ENCODE measurements at places on chromosomes 4 and X.
A peak's percentile ranks its signal among the peaks of the same experiment; 100 is the strongest.

GRCh38 chrX:57289089-57289488 lies 2.6 kb downstream of the FAAH2 start:
- DNase-seq = no peak

DNA sequence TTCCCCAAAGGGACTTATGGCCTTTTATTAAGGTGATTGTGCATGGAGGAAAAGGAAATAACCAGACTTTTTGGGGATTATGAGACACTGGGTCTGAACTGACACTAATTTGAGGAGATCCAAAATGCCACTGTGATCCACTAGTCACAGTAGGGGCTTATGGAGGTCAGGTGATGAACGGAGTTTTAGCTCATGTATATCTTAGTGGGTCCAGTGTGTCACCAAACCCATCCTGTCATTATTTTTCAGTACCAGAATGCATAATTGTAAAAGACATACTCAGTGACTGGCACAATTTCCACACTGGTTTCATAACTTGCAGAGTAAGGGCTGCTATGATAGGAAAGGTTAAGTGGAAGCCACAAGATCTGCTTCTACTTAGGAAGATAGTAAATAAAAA lies 131.3 kb downstream of the RTL3 start:
- DNase-seq = no peak

GRCh38 chr4:135365065-135365464 lies 1163.5 kb upstream of the PABPC4L start:
- DNase-seq = no peak

GRCh38 chr4:83947830-83948193 lies 411.9 kb downstream of the GPAT3 start:
- no peak for DNase-seq

DNA sequence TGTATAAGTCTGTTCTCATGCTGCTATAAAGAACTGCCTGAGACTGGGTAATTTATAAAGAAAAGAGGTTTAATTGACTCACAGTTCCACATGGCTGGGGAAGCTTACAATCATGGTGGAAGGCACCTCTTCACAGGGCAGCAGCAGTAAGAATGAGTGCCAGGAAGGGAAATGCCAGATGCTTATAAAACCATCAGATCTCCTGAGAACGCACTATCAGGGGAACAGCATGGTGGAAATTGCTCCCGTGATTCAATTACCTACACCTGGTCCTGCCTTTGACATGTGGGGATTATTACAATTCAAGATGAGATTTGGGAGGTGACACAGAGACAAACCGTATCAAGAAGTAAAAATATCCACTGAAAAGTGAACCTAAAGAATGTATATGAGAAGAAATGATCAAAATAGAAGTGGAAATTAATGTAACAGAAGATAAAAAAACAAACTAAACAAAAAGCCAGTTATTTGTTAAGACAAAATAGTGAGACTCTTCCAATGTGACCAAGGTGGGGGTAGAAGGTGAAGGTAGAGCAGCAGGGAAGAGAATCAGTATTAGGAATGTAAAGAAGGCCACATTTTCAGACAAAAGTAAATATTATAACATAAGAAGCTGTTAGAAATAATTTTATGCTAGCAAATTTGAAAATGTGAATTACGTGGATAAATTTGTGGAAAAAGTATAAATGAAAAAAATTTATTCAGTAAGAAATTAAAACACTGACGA lies 372.9 kb downstream of the NKX6-1 start:
- no peak for DNase-seq

DNA sequence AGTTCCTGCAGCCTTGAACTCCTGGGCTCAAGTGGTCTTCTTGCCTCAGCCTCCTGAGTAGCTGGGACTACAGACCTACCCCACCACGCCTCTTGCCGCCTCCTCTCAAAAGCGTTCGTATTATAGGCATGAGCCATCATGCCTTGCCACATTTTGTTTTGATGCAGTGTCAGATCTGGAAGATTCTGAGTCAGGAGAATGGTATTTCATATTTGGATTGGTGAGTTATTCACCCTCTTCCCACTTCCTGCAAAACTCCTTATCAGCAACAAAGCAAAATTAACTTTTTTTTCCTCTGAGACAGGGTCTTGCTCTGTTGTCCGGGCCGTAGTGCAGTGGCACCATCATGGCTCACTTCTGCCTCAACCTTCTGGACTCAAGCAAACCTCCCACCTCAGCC lies 29.6 kb downstream of the REST start:
- no peak for DNase-seq

DNA sequence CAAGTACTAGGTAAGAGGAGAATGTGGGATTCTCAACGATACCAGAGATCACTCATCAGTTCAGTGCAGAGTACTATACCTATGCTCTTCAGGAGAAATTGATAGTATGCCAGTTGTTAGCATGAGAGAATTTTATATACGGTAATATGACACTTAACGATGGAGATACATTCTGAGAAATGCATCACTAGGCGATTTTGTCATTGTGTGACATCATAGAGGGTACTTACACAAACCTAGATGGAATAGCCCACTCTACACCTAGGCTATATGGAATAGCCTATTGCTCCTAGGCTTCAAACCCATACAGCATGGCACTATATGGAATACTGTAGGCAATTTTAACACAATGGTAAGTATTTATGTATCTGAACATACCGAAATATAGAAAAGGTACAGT lies 140.2 kb downstream of the SLIT2 start:
- no peak for DNase-seq

DNA sequence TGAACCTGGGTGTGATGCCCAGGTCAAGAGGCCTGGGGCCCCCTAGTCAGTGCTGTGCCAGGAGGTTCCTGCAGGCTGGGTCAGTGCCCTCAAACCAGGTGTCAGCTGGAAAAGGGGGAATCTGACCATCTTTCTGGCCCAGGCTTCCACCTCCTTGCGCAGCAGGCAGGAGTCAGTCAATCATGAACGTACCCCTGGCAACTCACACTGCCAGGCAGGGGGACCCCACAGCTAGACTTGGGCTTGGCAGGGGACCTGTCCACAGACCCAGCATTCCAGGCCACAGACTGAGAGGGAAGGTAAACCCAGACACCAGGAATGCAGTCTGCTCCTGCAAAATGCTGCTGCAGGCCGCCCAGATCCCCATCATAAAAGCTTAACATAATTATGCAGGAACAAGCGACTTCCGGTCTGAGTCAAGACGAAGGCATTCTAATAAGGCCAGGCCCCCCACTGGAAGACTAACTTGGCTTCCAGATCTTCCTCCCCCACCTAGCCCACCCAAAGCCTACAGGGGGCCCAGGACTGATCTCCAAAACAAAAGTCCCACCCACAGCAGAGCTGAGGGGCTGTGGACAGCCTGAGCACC lies 156.3 kb downstream of the BCOR start:
- no peak for DNase-seq

DNA sequence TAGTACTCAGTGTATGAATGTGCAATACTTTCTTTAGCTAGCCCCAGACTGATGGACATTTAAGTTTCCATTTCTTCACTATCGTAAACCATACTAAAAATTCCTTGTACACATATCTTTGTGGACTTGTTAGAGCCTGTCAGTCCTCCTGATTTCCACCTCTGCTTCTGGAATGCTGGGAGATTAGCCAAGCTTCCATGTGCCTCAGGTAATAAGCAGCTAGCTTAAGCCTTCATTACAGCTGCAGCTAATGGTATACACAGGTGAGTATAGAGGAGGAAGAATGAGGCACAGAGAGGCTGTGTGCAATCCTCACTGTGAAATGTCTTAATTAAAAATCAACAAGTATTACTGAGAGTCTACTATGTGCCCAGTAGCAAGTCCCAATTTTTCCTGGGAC lies 9.8 kb downstream of the SMIM9 start:
- no peak for DNase-seq

DNA sequence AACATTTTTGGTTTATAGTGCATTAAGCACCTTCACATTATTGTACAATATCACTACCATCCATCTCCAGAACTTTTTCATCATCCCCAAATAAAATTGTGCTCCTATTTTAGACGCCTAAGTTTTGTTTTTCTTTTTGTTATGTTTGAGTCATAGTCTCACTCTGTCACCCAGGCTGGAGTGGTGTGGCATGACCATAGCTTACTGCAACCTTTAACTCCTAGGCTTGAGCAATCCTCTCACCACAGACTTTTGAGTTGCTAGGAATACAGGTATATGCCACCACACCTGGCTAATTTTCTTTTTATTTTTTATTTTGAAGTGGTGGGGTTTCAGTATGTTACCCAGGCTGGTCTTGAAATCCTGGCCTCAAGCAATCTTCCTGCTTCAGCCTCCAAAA lies 33.9 kb downstream of the PRSS12 start:
- DNase-seq = no peak

- DNase-seq = no peak
Observed at GRCh38 chr4:54098375-54098774, 1.6 kb upstream of the GSX2 start.

DNA sequence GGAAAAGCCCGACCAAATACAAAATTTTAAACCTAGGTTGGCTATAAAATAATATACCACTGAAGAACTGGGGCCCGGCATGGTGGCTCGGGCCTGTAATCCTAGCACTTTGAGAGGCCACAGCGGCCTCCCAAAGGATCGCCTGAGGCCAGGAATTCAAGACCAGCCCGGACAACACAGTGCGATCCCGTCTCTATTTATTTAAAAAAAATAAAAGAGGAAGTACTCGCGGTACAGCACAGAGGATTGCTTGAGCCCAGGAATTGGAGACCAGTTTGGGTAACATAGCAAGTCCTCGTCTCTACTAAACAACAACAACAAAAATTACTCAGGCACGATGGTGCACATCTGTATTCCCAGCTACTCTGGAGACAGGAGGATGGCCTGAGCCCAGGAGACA lies 44.8 kb upstream of the CDKN2AIP start:
- DNase-seq = peak; percentile 15

GRCh38 chr4:40897557-40898203 lies 147.9 kb downstream of the NSUN7 start:
- peak; percentile 78 for DNase-seq

DNA sequence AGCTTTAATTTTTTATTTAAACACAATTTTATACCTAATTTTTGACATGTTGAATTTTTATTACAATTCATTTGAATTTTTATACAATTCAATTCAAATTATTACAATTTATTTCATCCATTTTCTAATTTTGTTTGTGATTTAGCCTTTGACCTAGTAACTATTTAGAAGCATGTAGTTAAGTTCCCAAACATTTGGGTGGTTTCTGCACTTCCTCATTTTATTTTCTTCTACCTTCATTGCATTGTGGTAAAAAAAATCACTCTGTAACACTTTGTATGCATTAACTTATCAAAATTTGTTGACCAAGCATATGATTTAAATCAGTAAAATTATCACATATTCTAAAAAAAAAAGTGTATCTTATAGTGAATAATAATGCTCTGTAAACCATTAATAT lies 928.9 kb downstream of the ARAP2 start:
- no peak for DNase-seq

- DNase-seq = no peak
Observed at GRCh38 chr4:16360694-16361262, 134.5 kb upstream of the TAPT1 start.

- DNase-seq = no peak
Observed at GRCh38 chr4:92825256-92825655, 521.5 kb downstream of the GRID2 start.

DNA sequence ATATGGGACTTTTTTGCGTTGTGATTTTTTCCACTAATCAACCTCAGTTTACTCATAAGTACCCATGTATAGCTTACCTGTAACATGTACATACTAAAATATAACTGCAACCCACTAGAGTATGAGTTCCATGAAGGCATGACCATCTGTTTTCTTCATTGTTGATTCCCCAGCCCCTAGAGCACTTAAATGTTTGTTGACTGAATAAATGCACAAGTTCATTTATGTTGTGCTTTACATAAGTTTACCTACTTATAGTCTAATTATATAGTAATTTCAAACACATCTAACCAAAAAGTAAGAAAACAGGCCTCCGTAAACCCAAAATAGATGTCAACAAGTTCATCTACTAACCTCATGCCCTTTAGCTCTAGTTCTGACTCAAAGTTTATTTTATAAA lies 34.7 kb downstream of the DCHS2 start:
- no peak for DNase-seq

DNA sequence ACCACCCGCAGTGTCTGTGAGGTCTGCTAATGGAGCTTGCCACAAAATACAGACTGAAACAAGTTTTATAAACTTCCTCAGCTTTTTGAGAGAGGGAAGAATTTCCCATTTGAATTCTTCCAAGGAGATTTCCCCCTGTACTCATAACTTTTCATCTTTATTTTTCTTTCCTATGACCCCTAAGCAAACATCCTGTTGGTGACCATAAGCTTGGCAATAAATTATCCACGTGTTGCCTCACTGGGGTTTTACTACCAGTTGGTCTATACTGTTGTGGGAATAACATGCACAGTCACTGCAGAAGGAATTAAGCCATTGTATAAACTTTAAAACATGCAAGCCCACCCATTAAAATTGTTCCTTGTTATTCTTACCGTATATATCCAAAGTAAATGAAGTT lies 86.2 kb downstream of the SLC39A8 start:
- DNase-seq = no peak

DNA sequence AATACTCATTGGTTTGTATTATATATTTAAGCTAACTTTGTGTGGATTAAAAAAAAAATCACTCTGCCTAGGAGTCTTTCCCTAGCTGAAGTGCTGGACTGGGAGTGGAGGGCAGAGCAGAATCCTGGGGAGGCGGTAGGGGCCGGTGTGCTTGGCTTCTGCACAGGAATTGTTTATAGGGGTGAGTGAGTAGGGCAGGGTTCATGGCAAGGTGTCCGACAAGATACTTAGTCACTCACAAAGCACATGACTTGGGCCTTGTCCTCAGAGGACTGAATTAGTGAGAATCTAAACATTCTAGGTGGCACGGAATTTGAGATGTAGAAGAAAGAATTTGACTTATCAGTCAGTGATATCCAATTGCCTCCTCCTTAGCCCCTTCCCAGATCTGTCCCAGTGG lies 32.2 kb downstream of the FNIP2 start:
- DNase-seq = no peak

- DNase-seq = peak; percentile 40
Observed at GRCh38 chr4:89422441-89422990, 114.9 kb upstream of the GPRIN3 start.

DNA sequence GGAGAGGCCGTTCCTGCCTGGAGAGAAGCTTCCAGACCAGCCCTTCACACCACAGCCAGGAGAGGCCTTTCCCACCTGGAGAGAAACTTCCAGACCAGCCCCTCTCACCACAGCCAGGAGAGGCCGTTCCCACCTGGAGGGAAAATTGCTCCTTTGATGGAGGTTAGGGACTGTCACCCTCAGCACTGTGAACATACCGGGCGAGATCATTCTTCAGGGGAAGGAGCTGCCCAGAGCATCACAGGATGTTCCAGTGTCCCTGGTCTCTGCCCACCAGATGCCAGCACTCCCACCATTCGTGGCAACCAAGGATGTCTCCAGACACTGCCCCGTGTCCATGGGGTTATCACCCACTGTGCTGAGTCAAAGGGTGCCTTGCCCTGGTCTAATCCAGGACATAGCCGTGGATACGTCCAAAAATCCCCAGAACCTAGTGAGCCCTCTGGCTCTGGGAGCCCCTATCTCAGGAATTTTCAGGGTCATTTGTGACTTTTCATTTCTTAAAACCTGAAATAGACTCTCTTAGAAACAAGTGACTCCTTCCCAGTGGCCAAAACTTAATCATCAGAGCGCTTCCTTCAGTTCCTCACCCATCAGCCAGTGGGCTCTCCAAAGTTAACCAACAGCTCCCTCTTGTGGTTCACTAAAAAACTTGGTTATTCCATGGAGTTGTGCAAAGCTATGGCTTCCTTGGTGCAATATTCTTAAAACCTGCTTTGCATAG lies 80.2 kb downstream of the CRMP1 start:
- DNase-seq = peak; percentile 81

- DNase-seq = peak; percentile 30
Observed at GRCh38 chr4:183396227-183396637, 48.2 kb upstream of the CDKN2AIP start.
